ENCODE measurements at places on chromosomes 7 and 10.

DNA sequence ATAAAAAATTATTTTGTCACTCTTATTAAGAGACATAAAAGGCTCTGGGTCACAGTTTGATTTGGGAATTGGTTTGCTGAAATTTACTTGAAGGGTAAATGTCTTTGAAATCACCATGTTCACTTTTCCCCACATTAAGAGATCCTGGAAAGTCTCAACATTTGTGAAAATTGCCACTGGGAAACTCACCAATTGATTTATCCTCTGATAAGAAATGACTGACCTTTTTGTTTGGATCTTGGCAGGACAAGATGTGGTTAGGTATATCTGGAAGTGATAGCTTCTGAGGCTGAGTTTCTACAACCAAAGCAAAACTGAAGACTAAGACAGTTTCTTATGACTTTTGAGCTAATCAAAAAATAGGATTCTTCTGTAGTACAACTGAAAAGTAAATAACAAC, 107.1 kb upstream of the TMEM106B start:
- no peak for DNase-seq

DNA sequence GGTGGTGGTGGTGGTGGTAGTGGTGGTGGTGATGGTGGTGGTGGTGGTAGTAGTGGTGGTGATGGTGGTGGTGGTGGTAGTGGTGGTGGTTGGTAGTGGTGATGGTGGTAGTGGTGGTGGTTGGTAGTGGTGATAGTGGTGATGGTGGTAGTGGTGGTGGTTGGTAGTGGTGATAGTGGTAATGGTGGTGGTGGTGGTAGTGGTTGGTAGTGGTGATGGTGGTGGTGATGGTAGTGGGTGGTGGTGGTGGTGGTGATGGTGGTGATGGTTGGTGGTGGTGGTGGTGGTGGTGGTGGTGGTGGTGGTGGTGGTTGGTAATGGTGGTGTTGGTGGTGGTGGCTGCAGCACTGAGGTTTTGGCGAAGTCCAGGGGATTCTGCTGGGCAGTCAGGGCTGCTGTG, 58.5 kb downstream of the TMEM130 start:
- no peak for DNase-seq

GRCh38 chr7:43111630-43112458, 603 bp upstream of the HECW1 start:
- DNase-seq: no peak

DNA sequence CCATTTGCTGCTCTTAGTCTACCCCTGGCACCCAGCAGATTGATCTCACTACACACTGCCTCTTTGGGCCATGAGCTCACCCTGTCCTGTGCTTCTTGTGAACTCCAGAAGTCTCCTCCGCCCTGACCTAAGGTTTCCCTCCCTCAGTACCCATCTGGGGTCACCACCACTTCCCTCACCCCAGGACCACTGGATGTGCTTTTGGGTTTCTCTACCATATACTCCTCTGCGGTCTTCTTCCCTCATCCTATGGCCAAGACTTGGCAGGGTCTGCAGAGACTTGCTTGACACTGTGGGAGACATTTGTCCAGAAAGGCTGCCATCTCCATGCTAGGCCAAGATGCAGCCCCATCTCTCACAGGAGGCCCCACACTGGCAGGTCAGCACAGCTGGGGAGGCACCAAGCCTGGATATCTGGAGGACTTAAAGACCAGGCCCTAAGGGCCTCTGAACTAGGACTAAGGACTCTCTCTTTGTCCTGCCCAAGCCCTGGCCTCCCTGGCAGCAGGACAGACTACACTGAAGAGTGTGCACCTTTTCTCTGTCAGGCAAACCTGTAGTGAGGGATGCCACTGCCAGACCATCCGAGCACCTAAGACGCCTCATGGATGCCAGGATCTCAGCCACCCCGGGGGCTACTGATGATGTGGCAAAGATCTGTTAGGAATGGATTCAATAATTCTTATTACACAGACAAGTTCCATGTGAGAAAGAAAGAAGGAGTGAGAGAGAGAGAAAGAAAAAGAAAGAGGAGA, 134.6 kb downstream of the ZNF467 start:
- DNase-seq: no peak

GRCh38 chr10:128322106-128322505, 195.9 kb upstream of the MKI67 start:
- no peak for DNase-seq

DNA sequence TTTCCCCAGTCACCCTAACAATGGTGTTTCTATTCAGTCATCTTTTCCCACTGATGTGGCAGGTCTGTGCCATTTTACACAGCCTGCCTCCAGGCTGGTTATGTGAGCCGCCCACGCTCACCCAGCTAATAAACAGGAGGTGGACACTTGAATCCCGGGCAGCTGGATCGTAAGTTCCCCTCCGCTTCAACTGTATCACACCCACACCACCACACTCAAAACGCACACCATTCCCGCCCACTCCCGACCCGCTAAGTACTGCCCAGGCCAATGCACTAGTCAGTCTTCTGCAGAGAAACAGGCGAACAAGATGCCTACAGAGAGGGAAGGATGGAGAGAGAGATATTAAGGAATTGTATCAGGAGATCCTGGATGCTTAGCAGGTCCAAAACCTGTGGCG, 38.9 kb upstream of the PFKP start:
- DNase-seq: no peak

DNA sequence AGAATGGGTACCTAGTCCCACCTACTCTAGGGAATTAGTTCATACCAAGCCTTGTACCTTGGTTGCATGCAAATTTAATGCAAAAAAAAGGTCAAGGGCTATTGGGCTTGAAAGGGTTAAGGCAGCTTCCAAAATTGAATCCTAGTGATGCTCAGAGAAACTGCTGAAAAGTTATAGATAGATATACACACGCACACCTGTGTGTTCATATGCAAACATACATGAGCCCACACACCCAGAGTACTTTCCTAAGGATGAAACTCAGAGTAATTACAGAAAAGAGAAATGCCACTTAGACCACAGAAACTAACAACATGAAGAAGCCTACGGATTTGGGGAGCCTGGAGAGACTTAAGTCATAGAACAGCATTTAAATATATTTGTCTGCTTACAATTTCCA, 1.5 kb downstream of the SLC25A13 start:
- no peak for DNase-seq

GRCh38 chr7:279821-280220, 10.1 kb upstream of the FOXL3 start:
- DNase-seq: no peak
